ENCODE measurements at places on chromosomes 2 and 18.

GRCh38 chr2:45212953-45213635 is 203.8 kb upstream of the SIX2 start:
- DNase-seq, result no peak

DNA sequence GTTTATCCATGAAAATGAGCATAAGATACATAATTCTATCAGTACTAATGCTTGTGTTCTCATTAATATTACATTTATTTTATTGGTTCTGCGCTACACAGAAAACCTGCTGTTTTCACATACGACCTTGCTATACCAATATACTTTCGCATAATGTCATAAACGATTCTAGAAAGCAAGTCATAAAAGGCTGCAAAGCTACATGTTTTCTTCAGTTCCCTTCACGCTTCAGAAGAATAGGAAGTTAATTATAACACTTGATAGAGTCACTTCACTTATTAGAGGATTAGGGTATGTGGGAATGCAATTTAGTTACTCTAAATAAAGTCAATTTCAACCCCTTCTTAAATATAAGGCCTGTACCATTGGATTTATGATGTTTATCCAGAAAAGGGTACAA is 29.0 kb downstream of the PSME4 start:
- DNase-seq, result no peak

DNA sequence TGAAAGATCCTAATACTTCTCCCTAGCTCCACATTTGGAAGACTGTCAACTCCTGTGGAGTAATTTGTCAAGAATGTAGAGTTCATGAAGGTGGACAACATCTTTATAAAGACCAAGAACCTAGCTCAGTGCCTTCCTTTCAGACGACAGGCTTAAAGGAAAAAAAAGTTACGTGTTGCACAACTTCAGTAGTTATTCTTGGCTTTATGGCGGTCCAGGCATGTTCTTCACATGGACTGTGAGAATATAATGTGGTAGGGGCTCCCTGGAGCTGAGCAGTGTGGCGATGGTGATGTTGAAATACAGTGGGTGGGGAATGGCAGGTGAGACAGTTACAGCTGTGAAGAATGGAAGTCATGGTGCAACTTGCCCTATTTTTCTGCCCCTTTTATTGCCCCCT is 3.9 kb downstream of the TAF1B start:
- DNase-seq, result no peak

- DNase-seq, result no peak
Observed at GRCh38 chr2:169928463-169928864, 101.2 kb downstream of the UBR3 start.

GRCh38 chr2:159012142-159012541 is 43.7 kb downstream of the TANC1 start:
- DNase-seq, result no peak

GRCh38 chr2:189837326-189837725 is 53.1 kb downstream of the PMS1 start:
- no peak for DNase-seq

DNA sequence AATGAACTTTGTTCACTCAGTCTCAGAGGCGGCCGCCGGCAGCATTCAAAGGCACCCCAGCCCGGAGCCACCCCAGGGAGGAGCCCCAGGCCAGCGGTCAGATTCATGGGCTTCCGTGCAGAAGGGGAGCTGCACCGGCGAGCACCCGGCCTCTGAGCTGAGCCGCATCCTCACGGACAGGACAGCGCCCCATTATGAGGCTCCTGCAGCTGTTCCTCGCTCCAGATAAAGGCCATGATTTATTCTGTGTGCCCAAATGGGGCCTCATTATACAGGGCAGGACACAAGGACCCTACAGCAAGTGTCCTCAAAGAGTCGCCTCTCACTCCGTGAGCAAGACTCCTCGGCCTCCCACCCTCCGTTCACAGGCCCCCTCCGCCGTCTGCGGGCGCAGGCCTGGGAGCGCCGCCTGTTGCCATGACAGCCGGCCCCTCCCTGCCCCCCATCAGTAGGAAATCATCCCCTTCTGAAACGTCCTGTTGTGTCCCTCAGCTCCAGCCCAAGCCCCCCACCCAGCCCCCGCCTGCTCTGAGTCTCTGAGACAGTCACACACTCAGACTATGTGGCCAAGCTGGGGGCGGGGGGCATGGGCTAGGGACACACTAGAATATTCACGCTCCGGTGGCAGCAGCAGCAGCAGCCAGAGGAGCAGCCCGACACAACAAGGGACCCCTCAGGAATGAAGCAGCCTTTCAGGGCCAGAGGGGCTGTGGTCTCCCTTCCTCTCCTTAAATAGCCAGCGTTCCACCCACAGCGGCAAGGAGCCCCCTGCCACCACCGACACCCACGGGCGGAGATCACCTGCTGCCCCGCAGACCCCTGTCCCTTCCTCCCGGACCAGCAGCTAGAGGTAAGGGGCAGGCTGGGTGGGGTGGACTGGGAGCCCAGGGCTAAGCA is at the start of gene GPR17:
GPR17 (plus strand) TSS at position 759 of the 897 bp plus-strand sequence. CDS start 4,583 bp downstream, outside the sequence.
- DNase-seq, result no peak

DNA sequence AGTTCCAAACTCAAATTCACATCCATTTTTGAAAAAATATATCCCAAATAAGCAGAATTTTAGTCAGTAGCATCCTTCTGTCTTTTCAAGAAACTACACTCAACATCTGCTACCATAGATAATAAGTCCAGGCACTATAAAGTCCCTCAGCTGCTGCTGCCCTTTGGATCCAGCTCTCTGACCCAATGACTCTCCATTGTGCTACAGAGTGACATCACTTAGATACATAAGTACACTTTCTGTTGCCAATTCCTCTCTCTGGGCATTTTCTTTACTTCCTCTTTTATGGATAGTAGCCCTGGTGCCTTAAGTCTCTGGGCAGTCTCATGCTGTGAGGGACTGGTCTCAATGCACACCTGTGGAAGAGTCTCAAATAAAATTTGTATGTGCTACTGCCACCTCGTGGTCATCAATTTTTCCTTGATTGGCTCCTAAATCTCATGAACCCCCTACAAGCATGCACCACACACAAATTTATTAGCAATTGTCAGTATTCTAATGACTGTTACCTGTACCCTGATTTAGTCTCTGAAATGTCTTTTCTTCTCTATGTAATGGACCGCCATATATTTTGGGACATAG is 219.2 kb downstream of the LRP1B start:
- DNase-seq, result no peak

GRCh38 chr2:5370158-5370557 is 322.0 kb upstream of the SOX11 start:
- DNase-seq, result no peak

- DNase-seq, result no peak
Observed at GRCh38 chr2:134402410-134402809, 148.5 kb downstream of the MGAT5 start.

GRCh38 chr2:113184531-113185230 is 10.9 kb downstream of the PSD4 start:
- no peak for DNase-seq

- no peak for DNase-seq
Observed at GRCh38 chr2:128172191-128172590, 81.2 kb downstream of the UGGT1 start.

DNA sequence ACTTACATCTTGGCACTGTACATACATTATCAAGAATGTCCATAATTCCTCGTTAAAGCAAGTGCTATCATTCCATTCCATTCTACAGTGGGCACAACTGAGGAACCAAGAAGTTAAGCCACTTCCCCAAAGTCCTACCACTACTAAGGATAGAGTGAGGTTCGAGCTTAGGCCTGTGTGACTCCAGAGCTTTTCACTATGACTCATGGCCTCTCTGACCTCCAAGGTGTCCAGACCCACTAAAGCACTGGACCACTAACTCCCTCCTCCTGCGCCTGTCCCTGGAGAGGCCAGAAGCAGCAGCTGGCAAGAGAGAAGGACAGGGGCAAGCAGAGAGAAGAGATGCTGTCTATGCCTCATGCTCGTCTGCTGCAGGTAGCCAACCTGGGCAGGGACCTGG is 117.0 kb downstream of the ZBTB7C start:
- DNase-seq, result no peak

DNA sequence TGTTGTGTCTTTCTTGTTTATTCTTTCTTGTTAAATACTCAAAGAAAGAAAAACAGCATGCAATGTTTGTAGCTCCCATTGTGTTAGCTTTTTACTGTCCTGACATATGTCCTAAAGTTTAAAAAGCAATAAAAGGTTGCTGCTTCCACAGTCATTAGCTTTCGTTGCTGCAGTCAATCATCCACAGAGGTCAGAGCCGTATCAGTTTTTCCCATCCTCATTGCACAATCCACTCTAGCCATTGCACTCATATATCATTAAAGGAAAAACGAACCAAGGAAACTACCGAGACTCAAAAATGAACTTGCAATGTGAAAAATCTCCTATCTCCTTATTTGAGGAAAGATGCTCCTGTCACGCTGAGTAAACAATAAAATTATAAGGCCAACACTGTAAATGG is 954.1 kb downstream of the DPP10 start:
- no peak for DNase-seq

DNA sequence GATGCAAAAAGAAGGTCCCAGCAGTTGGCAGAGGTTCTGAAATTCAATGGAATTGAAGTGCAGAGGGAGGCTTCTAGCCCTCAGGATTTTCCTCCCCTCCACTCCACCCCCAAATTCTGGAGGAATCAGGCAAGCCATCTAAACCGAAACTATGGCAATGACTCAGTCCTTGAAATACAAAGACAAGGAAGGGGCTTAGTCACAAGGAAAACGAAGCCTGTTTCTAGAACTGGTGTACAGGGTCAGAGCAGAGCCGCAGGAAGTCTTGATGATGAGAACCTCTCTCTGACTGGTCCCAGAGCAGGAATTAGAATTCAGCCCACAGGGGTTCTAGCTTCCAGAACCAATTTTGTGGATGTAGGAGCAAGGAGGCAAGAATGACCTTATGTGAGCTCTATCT is 111.7 kb upstream of the SCN1A start:
- DNase-seq, result no peak

All from stimulated activated CD4-positive, alpha-beta T cell treated with anti-CD3 and anti-CD28 coated beads, Interleukin-1b, Interleukin-23, amount 100 ng/mL, for 4 hours (primary cell).